ENCODE measurements at places on chromosomes 3 and 15.

GRCh38 chr3:49805897-49806701, 3.0 kb downstream of the INKA1 start:
- no peak for DNase-seq

DNA sequence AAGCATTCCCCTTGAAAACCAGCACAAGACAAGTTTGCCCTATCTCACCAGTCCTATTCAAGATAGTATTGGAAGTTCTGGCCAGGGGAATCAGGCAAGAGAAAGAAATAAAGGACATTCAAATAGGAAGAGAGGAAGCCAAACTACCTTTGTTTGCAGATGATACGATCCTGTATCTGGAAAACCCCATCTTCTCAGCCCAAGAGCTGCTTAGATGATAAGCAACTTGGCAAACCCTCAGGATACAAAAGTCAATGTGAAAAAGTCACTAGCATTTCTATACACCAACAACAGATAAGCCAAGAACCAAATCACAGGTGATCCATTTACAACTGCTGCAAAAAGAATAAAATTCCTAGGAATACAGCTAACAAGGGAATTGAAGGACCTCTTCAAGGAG, 403.7 kb upstream of the AZI2 start:
- no peak for DNase-seq

DNA sequence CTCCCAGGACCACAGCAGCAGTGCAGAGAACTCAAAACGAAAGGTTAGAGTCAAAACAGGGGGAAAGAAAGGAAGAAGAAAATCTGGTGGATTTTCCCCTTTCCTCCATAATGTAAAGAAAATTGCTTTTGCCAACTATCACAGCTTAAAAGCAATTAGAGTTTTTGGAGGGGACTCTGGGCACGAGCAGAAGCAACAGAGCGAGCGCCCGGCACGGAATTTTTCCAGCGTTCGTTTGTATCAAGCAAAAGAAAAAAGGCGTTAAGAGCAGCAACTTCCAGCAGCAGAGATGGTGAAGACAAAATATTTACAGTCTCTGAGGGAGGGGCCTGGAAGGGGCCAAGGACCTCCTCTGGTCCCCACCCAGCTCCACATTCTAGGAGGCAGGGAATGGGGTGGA, 174.9 kb upstream of the LINGO1 start:
- no peak for DNase-seq

DNA sequence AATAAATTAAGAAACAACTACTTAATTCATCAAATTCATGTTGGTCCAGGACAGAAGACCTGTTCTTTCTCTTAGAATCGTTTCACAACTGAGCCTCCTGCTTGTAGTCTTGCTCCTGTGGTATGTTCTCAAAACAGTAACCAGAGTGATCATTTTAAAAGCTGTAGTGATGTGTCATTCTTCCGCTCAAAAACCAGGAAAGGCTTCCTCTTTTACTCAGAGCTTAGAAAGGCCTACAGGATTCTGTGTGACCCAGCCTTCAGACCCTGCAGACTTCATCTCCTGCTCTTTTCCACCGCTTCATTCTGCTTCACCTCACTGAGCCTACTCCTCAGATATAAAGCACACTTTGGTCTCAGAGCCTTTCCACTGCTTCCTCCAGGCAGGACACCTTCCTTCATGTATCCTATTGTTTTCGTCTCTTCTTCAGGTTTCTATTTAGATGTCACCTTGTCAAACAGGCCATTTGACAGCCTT, 22.7 kb downstream of the ST6GAL1 start:
- no peak for DNase-seq

GRCh38 chr3:56787258-56787775, 14.4 kb downstream of the ARHGEF3 start:
- no peak for DNase-seq

DNA sequence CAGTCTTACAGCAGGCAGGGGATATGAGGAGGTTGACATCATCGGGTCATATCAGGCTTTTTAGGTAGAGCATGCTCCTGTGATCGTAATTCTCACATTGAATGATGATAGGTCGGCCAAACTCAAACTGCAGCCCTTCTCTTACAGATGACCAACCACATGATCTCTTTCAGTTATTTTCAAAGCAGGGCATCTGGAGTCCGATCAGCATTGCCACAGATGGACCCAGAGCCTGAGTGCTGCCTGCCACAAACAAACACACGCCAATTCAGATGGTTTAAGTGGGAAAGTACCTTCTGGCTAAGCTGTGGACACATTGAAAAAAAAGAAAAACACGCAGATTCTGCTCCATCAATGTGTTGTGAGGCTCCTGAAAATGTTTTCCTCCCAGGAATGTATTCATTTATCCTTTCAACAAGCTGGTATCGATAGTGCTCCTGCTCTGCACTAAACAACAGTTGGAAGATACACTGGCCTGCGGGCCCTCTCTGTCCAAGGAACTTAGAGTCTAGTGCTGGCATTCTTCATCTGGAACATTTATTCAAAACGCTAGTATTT, 31.2 kb downstream of the ARPP21 start:
- no peak for DNase-seq

DNA sequence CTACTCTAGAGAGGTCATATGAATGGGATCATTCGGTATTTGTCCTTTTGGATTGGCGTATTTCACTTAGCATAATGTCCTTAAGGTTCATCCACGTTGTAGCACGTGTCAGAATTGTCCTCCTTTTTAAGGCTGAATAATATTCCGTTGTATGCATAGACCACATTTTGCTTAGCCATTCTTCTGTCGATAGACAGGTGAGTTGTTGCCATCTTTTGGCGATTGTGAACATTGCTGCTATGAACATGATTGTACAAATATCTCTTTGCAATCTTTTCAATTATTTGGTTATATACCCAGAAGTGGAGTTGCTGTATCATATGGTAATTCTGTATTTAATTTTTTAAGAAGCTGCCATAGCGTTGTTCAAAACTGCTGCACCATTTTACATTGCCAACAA, 52.4 kb upstream of the GOLGA8J start:
- DNase-seq, result no peak
